Sigmoid colon (tissue), 7 donors: ENCODE measurements at places on chromosomes 6 and 20.
A peak's percentile ranks its signal among the peaks of the same experiment; 100 is the strongest.

- H3K27me3 ChIP-seq = no peaks in the 10 kb centered on the region
- peak overlapping the region; percentile 66 for H3K27ac ChIP-seq
- H3K4me1 ChIP-seq = no peaks in the 10 kb centered on the region
- H3K4me3 ChIP-seq = no peak overlapping the region
- no peaks in the 10 kb centered on the region for H3K36me3 ChIP-seq
- peak; percentile 69 for DNase-seq
Observed at GRCh38 chr20:39800548-39800947, 838.4 kb downstream of the DHX35 start.

GRCh38 chr6:37965964-37966676 lies 146.6 kb downstream of the ZFAND3 start:
- no peaks in the 10 kb centered on the region for H3K27me3 ChIP-seq
- no peak overlapping the region for H3K4me3 ChIP-seq
- H3K4me1 ChIP-seq = peaks cover 17% of the 10 kb centered on the region
- DNase-seq = no peak
- H3K27ac ChIP-seq = no peak overlapping the region

GRCh38 chr20:32790751-32791057 lies 28.5 kb downstream of the DNMT3B start:
- H3K36me3 ChIP-seq = no peaks in the 10 kb centered on the region
- no peaks in the 10 kb centered on the region for H3K4me1 ChIP-seq
- H3K4me3 ChIP-seq = no peak overlapping the region
- H3K27ac ChIP-seq = no peak overlapping the region
- H3K27me3 ChIP-seq = no peaks in the 10 kb centered on the region
- no peak for DNase-seq

DNA sequence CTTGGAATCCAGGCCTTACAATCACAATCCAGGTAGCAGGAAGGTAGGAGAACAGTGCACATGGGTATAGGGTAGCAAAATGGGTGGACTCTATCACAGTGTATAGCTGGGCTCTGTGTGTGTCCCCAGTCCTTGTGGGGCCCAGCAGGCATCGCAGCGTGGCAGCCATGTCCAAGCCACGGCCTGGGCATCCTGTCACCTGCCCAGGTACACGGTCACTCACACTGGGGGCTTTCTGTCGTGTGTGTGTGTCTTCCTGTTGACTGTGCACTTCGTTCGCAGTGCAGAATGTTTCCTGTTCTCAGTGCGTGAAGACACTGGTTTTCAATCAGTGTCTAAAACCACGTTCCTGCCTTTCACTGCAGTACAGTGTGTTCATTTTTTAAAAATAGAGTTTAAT lies 523.2 kb upstream of the JARID2 start:
- H3K4me1 ChIP-seq = no peaks in the 10 kb centered on the region
- H3K27ac ChIP-seq = no peak overlapping the region
- H3K27me3 ChIP-seq = no peaks in the 10 kb centered on the region
- no peaks in the 10 kb centered on the region for H3K36me3 ChIP-seq
- no peak overlapping the region for H3K4me3 ChIP-seq
- no peak for DNase-seq

- DNase-seq = no peak
- H3K36me3 ChIP-seq = no peaks in the 10 kb centered on the region
- H3K27me3 ChIP-seq = no peaks in the 10 kb centered on the region
- no peak overlapping the region for H3K4me3 ChIP-seq
Observed at GRCh38 chr20:48815537-48815936, 12.3 kb downstream of the PREX1 start.
